Astrocyte (in vitro differentiated cells and primary cell): ENCODE measurements at places on chromosomes 5 and 9. TPM values are rescaled to one million over a fixed set of nuclear protein-coding genes. Genes with fewer than 3 reads are reported as not detected.

DNA sequence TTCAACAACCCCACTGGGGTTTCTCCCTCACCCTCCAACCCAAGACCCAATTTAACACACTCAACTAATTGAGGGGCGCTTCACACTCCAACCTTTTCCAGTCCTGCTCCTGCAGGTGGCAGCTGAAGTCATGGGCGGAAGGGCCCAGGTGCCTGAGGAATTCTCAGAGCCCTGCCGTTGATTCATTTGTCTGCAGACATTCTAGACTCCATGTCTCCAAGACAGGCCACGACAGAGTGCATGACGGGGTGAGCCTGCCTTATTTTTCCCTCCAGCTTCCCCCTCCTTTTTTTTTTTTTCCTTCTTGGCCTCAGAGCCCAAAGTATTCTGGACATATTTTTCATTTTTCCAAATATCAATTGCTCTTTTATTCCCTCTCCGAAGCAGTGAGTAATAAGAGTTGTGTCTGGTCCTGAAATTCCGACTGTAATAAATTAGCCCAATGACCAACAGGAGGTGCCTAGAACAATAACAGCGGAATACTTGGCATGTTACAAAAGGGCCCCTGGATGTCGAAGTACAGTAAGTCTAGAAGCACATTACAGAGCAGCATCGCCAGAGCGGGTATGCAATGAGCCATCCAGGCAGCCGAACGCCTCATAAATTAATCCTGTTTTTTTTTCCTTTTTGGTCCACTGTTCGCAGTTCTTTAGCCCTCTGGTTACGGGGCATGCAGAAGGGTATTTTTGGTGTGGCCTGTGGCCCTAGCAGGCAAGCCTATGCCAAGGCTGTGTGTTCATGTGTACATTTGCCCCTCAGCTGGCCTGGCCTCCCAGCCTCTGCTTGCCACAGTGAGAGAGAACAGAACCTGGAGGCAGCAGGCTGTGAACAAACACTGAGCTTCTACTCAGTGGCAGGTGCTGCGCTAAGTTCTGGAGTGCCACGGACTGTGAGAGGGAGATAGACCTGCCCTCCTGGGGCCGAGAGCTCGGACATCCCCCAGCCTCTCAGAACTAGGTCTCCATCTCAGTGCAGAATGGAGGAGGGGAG is 8.6 kb upstream of the SMIM23 start:
- DNase-seq = peak; percentile 80

GRCh38 chr9:36148311-36149051 is 11.9 kb downstream of the GLIPR2 start:
- peak; percentile 96 for DNase-seq

- no peak for DNase-seq
These were observed 124.8 kb downstream of the MEF2C start for GRCh38 chr5:88758184-88758583.

GRCh38 chr5:77483682-77484081 is 8.4 kb downstream of the WDR41 start:
- no peak for DNase-seq

DNA sequence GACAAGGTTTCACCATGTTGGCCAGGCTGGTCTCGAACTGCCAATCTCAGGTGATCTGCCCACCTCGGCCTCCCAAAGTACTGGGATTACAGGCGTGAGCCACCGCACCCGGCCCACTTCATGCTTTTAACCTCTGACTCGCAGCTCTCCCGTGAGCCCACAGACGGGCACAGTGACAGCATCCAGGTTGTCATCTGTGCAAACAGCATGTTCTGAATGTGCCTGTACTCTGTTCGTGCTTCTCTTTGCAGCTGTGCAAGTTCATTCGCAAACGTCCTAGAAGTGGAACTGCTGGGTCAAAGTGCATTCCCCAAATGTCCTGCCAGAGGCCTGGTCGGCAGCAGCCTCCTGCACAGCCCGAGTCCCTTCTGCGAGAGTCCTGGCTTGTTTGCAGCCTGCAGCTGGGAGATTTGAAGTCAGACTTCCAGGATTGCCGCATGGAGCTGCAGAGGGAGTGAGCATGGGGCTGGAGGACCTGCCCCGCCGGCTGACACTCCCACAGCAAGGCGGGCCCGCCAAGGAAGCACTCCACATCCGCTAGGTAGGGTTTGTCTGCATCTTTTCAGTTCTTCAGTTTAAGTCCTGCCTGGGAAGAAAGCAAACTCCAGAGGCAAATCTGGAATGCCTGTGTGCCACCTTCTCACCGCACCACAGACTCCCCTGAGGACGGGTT is 3.4 kb downstream of the BRD3OS start:
- no peak for DNase-seq

DNA sequence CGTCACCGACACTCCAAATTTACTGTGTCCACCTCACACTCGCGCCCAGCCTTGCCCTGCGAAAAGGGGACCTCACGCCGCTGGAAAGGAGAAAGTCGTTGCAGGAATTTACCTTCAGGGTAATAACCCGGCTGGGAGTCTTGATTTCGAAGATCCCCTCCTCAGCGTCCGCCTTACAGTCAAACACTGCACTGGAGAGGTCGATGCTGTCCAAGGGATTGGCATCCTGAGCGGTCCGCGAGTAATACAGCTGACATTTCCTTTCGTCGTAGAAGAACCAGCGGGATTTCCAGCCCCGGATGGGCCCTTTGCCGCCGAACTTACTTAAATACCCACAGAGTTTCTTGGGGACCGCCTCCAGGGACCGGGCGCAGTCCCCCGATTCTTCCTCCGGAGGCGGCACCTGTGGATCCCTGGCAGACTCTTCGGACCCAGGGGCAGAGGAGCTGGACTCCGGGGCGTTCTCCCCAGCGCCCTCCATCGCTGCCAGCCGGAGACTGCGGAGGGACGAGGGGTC is 330 bp downstream of the TBC1D2 start:
- peak; percentile 51 for DNase-seq

DNA sequence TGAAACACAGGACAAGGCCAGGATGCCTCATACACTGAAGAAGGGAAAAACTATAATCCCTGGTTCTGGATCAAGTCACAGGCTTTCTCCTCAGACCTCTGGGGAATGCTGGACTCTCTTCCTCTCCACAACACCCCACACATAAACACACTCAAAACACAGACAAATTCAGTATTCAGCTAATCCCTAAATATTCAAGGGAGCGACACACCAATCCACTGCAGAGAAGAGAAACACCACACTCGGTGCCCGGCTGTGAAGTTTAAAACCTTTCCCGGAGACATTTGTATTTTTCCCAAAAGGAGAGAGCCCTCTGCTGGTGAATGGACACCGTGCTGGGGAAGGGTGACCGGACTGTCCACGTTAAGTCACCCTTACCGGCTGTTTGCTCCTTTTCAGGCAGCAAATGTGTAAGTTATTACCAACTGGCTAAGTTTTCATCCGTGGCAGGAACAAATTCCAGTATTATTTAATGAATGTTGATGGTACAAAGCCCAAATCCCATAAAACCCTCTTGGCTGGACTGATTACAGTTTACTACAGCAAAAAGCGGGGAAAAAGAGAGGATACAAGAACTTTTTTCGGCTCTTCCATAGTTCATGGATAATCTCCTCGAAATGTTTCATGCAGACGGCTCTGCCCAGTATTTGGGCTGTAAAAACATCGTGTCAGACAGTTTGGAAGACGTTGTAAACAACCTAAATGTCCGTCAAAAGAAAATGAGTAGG is 130.9 kb upstream of the SLC30A5 start:
- DNase-seq = peak; percentile 21

DNA sequence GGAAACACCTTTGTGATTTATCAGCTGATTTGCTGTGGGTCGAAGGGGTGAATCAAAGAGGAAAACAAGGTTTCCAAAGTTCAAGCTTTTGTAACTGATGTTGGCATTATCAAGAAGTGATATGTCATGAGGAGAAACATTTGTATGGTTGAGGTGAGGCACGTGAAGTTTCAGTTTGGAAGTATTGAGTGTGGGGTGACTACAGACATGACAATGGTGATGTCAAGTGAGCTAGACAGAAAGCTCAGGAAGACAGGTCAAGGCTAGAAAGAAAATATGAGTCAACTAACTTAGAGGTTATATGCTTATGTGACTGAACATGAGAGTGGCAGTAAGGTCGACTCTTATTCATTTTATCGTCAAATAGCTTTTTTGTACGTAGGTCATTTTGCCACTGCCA is 99.1 kb downstream of the RAB3C start:
- no peak for DNase-seq

DNA sequence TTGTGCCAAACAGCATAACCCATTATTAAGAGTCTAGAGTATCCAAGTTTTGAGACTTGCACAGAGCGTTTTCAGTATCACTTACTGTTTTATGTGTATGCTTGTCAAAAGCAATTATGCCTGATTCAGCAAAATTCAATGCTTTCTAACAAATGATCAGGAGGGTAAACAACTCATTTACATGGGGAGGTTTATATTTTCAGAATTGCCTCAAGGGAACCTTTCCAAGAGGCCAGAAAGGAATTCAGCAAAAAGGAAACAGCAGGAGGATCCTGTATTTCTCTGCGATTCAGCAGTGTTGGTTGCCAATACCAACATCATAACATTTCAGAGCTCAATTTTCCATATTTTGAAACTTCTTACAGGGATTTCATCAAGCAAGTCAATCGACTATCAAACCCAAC is 69.3 kb upstream of the DAB2 start:
- no peak for DNase-seq

GRCh38 chr9:128729766-128730517 is 6.0 kb upstream of the ZDHHC12 start:
- no peak for DNase-seq

- no peak for DNase-seq
These were observed 5.1 kb downstream of the MYMK start for GRCh38 chr9:133519693-133520092.

- DNase-seq = no peak
These were observed 11.0 kb downstream of the RPP25L start for GRCh38 chr9:34600908-34601307.

GRCh38 chr5:132020568-132021339 is 9.3 kb upstream of the ACSL6 start:
- DNase-seq = no peak

GRCh38 chr5:2181557-2181956 is 298.8 kb upstream of the IRX4 start:
- DNase-seq = no peak

DNA sequence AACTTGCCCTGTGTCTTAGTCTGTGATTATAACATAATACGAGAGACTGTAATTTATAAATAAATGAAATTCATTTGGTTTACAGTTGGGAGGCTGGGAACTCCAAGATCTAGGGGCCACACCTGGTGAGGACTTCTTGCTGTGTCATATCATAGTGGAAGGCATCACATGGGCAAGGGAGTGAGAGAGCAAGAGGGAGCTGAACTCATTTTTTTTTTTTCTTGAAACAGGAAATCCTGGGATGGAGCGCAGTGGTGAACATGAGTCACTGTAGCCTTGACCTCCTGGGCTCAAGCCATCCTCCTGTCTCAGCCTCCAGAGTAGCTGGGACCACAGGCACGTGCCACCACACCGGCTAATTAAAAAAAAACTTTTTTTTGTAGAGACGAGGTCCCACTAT is 7.2 kb downstream of the MLANA start:
- DNase-seq = no peak

DNA sequence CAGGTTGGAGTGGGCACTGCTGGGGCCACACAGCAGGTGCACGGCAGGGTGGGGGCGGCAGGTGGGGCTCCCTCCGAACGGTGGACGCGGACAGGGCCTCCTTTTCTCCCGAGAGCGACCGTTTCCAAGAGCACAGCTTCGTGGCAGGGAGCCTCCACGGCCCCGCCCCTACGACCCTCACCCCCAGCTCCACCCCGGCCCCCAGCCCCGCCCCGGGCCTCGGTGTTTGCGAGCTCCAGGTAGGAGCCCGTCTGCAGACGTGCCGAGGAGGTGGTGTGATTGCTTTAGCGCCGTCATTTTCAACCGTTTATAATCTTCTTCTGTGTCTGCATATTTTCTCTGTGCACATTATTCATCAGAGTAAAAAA is 8.8 kb downstream of the GRIN1 start:
- DNase-seq = no peak

- DNase-seq = no peak
These were observed 25.1 kb downstream of the RNF180 start for GRCh38 chr5:64190562-64191306.

DNA sequence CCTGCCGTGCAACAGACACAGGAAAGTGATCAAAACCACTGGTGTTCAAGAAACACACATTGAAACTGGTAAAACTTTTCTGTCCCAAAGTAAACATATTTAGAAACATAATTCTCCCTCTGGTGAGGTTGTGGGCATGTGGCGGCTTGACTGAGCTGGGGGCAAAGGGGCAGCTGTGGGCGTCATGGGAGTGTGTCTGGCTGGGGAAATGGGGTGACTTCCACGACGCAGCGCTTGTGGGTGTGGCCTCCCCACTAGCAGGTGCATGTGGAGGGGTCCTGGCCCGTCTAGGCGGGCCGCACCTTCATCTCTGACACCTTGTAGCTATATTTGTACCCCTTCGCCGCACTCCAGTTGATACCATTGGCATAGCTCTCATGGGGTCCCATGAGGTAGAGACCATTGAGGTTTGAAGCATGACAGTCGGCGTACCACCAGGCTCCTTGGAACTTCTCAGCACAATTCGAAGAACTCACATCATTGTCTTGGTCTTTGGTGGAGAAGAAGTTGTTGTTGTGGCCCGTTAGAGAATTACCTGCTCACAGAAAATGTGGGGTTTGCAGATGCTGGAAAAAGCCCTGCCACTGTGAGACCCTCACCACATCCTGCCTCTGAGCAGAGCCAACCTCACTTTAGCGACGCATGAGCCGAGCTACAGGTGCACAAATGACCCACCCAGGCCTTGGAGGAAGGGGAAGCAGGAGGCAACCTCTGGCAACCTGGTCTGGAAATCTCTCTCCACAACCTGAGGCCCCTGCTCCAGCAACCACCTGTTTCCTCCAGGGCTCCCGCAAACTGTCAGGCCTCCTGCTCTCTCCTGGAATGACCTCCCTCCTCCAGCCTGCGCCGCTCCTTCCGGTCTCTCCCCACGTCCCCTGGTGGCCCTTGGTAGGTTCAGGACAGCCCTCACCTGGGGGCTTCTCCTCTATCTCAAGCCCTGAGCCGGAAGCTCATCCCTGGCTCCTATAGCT is 7.9 kb downstream of the FCN1 start:
- no peak for DNase-seq

DNA sequence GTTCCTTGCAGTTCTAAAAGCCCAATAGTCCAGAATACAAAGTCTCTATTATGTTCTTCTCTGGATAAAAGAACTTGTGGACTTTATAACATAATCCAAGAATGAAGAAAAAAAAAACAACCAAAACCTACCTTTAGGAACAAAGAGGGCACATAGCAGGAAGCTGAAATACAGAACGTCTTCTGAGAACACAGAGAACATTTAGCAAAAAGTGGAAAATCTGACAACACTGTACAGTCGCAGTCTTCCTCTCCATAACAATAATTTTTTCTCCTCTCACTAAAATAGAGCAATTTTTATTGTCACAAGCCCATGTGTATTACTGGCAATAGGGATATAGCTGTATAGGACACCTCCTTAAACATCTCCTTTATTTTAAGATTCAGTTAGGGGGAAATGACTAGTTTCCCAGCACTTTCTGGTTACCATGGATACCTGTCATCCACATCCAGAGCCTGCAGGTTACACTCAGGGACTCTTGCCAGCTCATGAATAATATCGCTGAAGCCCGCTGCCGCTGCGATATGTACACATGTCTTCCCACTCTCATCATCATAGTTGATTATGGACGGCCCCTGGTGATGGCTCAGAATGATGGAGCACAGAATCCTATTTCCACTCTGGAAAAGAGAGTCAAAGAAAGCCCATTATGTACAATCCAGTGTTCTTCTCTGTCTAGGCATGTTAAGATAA is 106.5 kb downstream of the ANKRD55 start:
- DNase-seq = peak; percentile 67

The ECSCR gene
- total RNA-seq = 0.96 and 1.00 TPM in 2 replicates

The FLT4 gene
- total RNA-seq = 3.7 and 7.2 TPM in 2 replicates

The ARAP3 gene
- 14.9 and 17.4 TPM in 2 replicates for total RNA-seq

The CEL gene
- 2.3 and 3.4 TPM in 2 replicates for total RNA-seq

The TLE1 gene
- total RNA-seq = 23.6 and 29.6 TPM in 2 replicates

The KIF27 gene
- 2.2 and 3.0 TPM in 2 replicates for total RNA-seq

The SHLD3 gene
- total RNA-seq = 2.4 and 2.7 TPM in 2 replicates

The ERCC8 gene
- total RNA-seq = 11.8 and 13.1 TPM in 2 replicates
